Activated naive CD4-positive, alpha-beta T cell treated with anti-CD3 and anti-CD28 coated beads, Interleukin-2, amount 50 U/mL, for 72 hours (primary cell): ENCODE measurements at places on chromosomes 13 and 19. TPM values are rescaled to one million over a fixed set of nuclear protein-coding genes. Genes with fewer than 3 reads are reported as not detected.

DNA sequence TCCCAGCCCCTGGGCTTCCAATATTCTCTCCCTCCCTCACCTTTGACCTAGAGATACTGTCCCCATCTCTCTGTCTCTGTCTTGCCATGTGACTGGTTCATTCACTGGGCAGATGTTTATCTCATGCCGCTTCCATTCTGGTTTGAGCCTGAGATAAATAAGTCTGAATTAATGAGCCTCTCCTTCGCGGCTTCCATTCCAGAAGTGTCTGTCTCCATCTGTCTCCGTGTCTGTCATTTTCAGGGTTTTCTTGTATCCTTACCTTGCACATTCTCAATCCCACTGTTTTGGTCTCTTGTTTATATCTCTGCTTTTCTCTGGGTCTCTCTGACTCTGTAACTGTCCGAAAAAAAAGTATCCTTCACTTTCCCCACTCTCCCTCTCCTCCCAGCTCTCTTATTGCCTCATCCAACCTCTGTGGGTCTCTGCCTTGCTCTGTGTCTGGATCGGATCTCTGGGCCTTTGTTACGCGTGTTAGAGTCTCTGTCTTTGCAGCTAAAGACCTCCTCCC lies 4.3 kb downstream of the SPHK2 start:
- no peak for DNase-seq

GRCh38 chr19:39032063-39032918 lies at the start of gene FBXO27:
FBXO27 (minus strand) TSS chr19:39032549; CDS start chr19:39032227, 322 bp downstream.
- no peak for DNase-seq

DNA sequence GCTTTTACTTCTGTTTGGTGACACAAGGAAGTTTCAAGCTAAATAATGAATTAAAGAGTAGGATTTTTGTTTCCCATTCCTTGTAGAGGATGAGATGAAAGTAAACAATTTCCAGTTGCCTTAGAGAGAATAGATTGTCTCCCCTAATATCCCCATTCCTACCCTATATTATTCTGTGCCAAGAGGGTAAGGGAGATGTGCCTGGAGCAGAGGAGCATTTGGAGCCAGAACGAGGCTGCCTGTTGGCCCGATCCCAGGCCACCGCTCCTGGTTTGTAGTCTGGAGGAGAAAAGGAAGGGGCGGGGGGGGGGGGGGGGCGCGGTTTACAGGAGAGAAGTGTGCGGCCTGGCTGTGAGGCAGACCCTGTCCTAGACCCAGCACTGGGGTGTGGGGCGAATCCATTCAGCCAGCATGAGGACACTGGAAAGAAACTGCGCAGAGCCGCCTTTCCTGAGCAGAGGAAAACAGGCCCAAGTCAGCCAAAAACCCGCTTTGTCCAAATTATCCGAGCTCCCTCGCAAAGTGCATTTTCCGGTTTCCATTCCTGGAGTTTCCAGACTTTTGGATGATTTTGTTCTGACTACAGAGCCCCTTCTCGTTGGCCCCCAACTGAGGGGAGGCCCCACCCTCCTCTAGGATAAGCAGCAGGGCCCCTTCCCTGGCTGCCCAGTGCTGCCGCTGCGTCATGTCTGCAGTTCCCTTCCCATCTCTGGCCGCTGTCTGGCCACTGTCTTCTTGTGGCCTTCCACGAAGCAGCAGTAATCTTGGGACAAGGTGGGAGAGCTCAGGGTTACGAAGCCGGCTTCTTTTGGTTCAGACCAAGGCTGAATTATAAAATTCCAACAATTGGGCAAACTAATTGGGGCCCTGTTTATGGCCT lies 23.0 kb downstream of the NFIX start:
- no peak for DNase-seq

- DNase-seq = no peak
These were observed at the start of gene EHD2 for GRCh38 chr19:47713046-47714021. EHD2 (plus strand) TSS chr19:47713422; CDS start chr19:47716613, 3,191 bp downstream.

- DNase-seq = no peak
These were observed 257.4 kb upstream of the SLITRK1 start for GRCh38 chr13:84139561-84140158.

- DNase-seq = no peak
These were observed 3.8 kb downstream of the DCUN1D2 start for GRCh38 chr13:113486698-113487097.

- DNase-seq = no peak
These were observed 66.8 kb downstream of the MRPL57 start for GRCh38 chr13:21243045-21243897.

- no peak for DNase-seq
These were observed 7.5 kb upstream of the C5AR2 start for GRCh38 chr19:47324502-47324901.

- DNase-seq = no peak
These were observed 706.4 kb upstream of the SLC10A2 start for GRCh38 chr13:103772576-103772975.

DNA sequence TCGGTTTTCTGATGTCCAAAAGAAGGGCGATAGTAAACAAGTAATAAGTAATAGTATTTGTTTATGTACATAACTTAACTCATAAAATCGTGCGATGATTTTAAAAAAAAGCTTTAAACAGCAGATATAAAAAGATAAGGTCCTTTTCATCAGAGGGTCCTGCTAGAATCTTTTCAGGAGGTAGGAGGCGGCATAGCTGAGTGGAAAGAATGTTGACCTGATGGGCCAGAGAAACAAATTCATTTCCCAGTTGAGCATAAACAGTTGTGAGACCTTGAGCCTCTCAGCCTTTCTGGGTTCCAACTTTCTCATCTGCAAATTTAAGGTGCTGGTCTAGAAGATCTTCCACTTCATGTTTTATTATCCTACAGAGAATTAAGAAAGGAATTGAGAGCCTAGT lies 173.5 kb downstream of the LACC1 start:
- DNase-seq = no peak

GRCh38 chr13:52009946-52010345 lies 1.3 kb downstream of the ATP7B start:
- DNase-seq = no peak

- DNase-seq = no peak
These were observed 92.0 kb downstream of the CAB39L start for GRCh38 chr13:49351871-49352270.

DNA sequence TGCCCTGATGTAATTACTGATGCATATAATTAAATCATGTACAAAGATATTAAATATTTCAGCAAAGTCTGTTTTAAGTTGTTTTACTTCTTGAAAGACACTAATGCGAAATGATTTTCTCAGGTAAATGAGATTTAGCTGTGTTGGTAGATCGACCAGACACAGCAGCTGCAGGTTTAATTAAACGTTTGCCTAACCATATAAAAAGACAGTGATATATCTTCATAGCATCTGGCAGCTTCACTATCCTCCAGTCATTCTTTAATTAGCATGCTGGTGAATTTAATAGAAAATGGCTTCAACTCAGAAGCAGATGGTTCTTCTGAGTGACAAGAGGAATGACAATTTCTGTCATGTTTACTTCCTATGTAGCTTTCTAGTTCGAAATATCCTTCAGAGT lies 69.3 kb downstream of the NHLRC3 start:
- no peak for DNase-seq

DNA sequence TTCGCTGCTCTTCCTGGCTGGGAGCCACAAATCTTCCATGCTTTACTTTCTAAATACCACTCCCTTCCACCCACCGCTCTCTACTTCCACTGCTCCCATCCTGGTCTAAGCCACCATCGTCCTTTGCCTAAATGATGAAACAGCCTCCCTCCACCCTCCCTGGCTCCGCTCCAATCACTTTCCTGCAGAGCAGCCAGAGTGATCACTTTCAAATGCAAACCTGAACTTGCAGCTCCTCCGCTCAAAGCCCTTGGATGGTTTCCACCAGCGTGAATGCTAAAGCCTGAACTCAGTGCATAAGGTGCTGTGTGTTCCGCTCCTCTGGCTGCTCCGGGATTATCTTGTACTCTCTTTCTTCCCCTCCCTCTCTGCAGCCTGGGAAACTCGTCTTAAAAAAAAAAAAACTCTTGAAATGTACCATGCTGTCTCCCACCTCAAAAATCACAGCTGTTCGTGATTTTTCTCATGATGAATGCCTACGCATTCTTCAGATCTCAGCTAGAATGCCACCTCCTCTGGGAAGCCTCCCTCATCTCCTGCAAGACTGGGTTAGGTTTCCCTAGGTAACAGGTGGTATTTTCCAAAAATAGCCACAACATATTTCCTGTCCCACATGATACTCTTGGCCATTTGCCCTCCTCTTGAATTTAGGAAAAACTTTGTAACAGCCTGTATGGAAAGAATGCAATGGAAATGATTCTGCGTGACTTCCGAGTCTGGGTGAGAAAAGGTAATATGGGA lies 3.7 kb upstream of the SIN3B start:
- no peak for DNase-seq

DNA sequence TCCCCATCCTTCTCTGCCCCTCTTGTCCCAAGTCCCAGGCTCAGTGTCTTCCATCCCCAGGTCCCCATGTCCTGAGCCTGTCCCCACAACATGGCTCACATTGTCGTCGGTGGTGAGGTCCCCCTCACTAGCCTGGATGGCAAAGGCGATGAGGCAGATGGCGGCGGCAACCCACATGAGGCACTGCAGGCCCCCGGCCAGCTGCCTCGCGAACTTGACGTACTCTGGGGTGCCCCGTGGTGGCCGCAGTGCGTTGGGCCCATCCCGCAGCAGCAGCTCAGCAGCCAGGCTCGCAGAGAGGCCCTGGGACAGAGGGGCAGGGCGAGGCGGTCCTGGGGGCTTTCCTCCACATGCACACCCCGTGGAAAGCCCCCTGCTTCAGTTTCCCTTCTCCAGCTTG lies 1.1 kb downstream of the ATP4A start:
- DNase-seq = no peak

- DNase-seq = peak; percentile 57
These were observed 14.2 kb upstream of the LATS2 start for GRCh38 chr13:21075379-21076249.

DNA sequence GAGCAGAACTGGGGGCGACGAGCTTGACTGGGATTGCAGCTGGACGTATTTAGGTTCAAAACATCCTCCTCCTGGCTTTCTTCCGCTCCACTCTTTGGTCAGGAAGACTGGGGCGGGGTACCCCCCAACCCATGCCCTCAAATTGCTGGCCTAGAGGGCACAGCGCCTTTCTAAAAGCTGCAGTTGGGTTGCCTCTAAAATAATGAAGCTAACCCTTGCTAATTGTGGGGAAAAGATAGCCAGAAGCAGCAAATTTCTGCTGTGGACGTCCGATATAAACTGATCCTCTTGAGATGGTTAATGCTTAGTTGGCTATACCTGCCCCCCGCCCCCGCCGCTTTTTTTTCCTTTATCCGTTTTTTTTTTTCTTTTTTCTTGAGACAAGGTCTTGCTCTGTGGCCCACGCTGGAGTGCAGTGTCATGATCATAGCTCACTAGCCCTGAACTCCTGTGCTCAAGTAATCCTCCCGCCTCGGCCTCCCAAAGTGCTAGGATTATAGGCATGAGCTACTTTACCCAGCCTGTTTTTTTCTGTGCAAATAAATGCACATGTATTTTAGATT lies 754 bp upstream of the CHERP start:
- no peak for DNase-seq

GRCh38 chr13:42625611-42626010 lies 51.7 kb downstream of the TNFSF11 start:
- no peak for DNase-seq

DNA sequence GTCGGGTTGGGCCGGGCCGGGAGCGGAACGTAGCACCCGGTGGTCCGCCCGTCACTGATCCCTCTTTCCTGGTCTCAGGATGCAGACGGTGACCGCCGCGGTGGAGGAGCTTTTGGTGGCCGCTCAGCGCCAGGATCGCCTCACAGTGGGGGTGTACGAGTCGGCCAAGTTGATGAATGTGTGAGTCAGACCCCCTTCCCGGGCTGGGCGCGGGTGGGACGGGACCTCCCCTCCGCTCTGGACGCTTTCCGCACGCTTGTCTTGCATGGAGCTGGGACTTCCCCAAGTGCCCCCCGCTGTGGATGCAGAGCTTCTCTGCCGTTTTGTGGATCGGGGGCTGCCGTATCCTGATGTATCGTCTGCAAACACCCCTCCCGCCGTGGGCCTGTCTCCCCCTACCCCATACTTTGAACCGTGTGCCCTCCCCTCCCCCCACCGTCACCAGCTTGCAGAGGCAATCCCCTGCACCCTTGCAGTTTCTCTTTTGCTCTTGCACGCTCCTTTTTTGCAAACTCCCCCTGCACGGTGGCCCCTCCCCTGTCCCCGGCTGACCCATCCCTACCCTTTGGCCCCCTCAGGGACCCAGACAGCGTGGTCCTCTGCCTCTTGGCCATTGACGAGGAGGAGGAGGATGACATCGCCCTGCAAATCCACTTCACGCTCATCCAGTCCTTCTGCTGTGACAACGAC lies 669 bp downstream of the GADD45B start:
- DNase-seq = peak; percentile 62

- no peak for DNase-seq
These were observed 7.0 kb downstream of the C2CD4C start for GRCh38 chr19:401866-402511.

- DNase-seq = no peak
These were observed 958 bp downstream of the CA11 start for GRCh38 chr19:48644839-48645619.

DNA sequence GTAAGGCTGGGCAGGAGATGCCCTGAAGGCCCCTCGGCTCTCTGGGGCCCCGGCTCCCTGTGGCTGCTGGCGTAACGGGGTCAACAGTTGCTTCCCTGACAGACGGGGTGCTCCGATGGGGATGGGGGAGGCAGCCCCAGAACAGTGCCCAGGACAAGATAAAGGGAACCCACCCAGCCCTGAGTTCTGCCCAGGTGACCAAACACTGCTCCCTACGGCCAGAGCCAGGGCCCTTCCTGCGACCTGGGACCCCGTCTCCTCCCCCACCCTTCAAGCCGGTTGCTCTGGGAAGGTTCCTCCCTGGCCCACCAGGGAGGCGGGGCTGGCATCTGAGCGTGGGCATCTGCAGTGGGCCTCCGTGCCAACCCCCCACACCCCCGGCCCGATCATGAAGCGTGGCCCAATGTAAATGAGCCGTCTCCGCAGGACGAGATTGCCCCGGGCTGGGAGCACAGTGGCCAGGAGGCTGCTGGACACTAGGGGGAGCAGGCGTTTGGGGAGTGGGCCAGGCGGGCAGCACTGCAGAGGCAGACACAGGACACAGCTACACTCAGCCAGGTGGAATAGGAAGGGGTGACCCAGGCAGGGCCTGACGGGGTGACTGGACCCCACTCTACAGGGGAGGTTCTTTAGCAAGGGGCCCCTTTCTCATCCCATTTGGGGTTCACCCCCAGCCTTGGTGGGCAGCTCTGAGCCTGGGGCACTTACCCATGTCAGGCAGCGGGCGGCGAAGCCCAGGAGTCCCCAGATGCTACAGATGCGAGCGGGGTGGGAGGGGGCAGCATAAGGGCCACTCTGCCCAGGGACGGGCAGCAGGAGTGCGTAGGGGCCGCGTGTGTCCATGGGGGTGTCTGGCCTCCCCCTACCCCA lies 1.2 kb upstream of the NKPD1 start:
- DNase-seq = no peak

ZNF814 gene
- 18.1 TPM for total RNA-seq

EXOC3L2 gene
- not detected for total RNA-seq

DDA1 gene
- 30.0 TPM for total RNA-seq

RDH8 gene
- total RNA-seq = not detected

MCEMP1 gene
- total RNA-seq = not detected

CYP2B6 gene
- total RNA-seq = not detected

CPB2 gene
- total RNA-seq = not detected

MTIF3 gene
- total RNA-seq = 34.7 TPM

ZNF681 gene
- total RNA-seq = 2.4 TPM

GIPR gene
- total RNA-seq = 7.0 TPM

LAIR1 gene
- 9.9 TPM for total RNA-seq

IGFL4 gene
- not detected for total RNA-seq
